ENCODE measurements at places on chromosomes 4 and X. TPM values are rescaled to one million over a fixed set of nuclear protein-coding genes. Genes with fewer than 3 reads are reported as not detected.

DNA sequence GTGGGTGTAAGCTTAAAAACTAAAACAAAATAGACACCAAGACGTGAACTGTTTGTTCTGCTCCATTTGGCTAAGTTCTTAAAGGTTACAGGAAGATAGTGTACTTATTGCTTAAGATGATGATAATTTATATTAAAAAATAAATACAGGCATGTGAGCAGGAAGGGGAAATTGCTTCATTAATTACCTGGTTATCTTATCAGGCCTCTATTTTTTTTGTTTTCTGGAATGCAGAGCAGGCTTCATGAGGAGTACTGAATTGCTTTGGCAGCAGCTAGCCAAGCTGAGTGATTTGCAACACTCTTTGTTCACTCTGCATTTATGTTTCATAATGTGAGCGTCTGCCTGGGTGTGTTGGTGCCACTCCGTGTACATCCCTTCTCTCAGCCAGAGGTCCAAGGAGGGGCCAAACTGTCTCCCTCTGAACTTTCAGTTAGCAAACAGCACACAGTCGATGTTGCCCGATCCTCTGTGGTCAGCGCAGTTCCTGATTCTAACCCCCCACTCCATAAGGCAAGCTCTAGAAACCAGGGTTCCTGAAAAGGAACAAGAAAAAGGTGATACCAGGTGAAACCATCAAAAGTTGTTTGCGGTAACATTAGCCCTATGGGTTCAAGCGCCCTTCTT lies 348.2 kb downstream of the SPRY1 start:
- DNase-seq: no peak

- DNase-seq: no peak
Measured at GRCh38 chr4:138174981-138175794, 67.0 kb downstream of the SLC7A11 start.

GRCh38 chrX:149453906-149454822 lies 50.9 kb downstream of the IDS start:
- no peak for DNase-seq

DNA sequence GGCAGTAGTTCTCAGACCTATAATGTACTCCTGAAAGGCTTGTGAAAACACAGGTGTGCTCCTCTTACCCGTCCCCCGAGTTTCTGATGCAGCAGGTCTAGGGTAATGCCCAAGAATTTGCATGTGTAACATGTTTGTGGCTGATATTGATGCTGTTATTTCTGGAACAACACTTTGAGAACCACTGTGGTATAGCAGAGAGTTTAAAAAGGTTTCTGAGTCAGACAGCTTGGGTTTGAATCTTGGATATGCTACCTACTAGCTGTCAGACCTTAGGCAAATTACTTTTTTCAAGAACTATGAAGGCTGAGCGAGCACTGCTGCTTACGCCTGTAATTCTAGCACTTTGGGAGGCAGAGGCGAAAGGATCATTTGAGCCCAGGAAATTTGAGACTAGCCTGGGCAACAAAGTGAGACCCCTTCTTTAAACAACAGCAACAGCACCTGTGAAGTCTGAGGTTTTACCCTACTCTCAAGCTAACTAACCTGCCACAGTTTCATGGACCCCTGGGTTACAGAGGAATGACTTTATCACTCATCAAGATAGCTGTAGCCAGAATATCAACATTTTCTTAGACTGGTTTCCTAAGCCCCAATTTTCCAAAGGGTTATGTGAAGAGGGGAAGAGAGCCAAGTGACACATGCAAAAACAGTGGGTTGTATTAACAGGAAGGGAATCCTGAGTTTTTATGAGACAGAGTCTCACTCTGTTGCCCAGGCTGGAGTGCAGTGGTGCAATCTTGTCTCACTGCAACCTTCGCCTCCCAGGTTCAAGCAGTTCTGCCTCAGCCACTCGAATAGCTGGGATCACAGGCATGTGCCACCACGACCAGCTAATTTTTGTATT lies 5.1 kb downstream of the AFF1 start:
- DNase-seq: no peak

GRCh38 chrX:13614154-13614553 lies 38.8 kb upstream of the TCEANC start:
- no peak for DNase-seq

DNA sequence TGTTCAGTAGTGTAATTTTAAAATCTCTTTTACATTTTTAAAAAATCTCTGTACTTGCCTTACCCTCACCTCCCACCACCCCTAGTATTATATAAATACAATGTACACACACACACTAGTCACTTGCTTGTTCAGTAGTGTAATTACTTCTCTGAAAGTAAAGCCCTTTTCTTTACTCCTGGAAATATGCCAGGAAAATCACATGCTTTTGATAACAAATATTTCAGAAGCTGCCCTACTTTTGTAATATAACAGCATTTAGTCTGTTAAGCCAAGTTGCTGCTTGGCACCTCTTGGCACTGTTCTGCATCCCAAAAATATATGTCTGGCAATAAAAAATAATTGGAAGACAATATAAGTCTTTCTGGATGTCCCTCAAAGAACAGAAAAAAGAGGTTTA lies 172.8 kb upstream of the APOOL start:
- no peak for DNase-seq

GRCh38 chrX:1140236-1140681 lies 72.2 kb downstream of the CRLF2 start:
- peak; percentile 20 for DNase-seq

DNA sequence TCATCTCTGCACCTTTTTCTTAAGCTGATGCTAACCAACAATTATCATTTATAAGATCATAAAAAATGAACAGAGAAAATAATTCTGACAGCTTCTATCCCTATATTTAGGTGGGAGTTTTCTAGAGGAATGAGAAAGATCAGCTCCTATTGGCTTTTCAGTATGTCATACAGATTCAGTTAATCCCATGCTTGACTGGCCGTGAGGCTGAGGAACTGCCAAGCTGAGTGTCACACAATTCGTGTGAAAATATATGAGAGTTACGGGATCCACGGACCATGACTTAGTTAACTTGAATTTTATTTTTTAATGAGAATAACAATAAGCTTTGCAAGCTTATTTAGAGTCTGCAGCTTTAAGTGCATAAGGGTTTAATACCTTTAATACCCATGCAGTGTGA lies 37.5 kb downstream of the PHEX start:
- no peak for DNase-seq

DNA sequence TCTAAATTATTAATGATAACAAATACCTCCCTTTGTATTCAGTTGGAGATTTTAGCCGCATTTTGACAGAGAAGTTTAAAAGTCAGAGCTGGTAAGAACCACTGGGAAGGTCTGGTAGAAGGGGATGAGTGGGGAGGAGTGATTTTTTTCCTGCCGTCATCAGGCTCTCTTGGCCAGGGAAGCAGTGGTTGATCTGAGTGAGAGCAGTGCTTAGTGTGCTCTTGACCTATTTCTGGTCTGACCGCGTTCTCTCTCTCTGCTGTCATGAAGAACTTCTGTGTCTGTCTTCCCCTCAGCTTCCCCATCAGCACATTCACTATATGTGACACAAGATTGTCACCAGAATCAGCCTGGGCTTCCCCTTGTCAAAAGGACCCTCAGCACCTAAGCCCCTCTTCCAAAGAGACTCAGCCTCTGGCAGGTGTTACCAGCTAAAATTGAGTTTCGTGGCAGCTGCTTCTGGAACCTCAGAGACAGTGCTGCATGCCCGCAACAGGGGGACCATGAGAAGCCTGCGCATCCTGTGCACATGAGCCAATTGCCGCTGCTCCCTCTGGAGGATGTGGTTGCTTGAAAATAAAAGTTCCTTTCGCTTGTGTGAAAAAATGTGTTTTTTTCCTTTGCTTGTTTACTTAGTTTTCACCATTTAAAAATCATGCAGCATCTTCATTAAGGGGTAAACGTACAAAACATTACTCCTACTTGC lies 268.9 kb downstream of the C4orf33 start:
- DNase-seq: no peak

GRCh38 chr4:95627709-95628108 lies 78.9 kb upstream of the UNC5C start:
- no peak for DNase-seq

DNA sequence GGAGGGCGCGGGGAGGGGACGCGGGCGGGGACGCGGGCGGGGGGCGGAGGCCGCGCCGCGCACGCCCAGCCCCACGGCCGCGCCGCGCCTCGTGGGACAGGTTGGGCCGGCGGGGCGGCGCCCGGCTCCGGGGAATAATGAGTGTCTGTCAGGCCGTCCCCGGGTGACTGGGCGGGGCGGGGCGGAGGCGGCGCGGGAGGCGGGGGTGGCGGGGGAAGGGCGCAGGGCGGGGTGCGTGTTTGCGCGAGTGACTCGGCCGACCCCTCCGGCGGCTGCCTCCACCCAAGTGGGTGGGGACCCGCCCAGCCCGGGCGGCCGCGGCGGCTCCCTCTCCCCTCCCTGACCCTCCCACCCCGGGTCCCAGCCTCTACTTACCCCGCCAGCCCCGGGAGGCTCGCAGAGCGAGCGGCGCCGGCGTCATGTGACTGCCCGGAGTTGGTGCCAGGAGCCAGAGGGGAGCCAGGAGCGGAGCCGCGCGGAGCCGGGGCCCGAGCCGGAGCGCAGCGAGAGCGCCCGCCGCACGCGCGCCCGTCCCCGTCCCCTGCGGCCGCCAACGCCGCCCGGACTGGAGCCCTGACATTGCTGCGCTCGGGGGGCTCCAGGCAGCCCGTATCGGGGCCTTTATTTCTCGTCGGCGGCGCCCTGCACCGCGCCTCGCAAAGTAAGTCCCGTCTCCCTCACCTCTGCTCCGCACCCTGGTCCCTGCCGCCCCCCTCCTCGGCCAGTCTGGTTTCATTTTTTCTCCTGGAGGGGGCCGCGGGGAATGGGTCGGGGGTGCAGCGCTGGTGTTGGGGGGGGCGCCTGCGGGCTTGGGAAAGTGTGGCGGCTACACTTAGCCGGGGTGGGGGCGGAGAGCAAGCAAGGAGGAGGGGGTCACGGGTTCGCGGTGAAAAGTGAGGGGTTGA lies at the start of gene KLF3:
KLF3 (plus strand) TSS at position 399 of the 905 bp plus-strand sequence. CDS start 16,427 bp downstream, outside the sequence.
- peak; percentile 98 for DNase-seq

- DNase-seq: no peak
Measured at GRCh38 chrX:118698516-118699170, 28.8 kb upstream of the IL13RA1 start.

GRCh38 chr4:7894677-7895181 lies 44.9 kb downstream of the AFAP1 start:
- no peak for DNase-seq

GRCh38 chr4:1030031-1030430 lies 18.6 kb downstream of the FGFRL1 start:
- DNase-seq: no peak

DNA sequence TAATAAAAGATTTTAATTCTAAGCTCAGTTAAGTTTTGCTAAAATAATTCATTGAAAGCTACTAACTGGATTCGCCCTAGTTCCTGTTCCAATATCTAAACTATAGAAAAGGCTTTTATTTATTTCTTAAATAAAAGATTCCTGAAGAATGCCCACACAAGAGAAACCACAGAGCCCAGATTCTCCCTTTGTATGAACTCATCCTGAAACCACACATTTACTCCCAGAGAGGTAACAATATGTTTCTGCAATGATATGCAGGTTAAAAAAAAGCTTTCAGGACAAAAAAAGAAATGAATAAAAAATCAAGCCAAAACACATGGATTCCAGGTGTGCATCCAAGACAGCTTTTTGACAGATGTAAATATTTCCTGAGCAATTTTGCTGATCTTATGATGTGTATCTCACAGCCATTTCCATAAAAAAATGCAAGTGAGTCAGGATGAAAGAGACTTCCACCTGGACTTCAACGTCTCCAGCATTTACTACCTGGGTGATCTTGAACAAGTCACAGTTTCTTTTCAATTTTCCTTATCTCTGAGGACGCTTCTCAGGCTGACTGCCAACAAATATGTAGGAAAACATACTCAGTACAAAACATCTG lies 234.4 kb upstream of the FAT1 start:
- no peak for DNase-seq

DNA sequence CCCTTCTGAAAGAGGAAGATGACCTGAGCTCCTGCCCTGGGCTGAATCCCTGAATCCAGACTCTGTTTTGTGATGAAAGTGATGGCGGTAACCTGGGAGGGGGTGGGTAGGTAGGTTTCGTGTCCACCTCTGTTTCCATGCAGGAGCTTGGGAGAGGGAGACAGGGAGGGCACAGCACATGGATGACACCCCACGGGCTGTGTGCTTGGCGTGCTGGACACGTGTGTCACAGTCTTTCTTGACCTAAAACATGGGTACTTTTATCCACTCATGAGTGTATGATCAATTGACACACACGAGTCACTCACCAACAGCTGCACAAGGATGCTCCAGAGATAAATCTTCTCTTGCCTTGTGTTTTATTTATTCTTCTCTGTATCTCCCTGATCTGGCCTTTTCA lies 111.5 kb downstream of the DHRSX start:
- no peak for DNase-seq

GRCh38 chr4:176959980-176960379 lies 167.3 kb upstream of the VEGFC start:
- DNase-seq: no peak

- no peak for DNase-seq
Measured at GRCh38 chr4:27154706-27155105, 294.1 kb downstream of the STIM2 start.

DNA sequence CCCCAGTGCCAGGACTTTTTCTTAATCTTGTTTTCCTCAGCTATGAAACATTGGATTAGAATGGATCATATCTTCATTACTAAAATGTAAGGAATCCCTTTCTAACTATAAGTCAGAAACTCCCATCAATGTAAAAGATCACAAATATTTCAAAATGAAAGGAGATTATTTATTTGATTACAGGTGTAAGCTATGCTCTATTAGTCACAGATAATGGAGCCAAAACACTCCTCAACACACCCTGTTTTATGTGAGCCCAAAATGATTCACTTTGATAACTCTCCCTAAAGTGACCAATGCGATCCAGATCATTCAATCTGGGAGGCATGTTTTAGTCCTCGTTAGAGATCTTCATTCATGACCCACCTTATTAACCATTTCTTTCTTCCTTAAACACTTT lies 566.7 kb upstream of the TENM3 start:
- no peak for DNase-seq

DNA sequence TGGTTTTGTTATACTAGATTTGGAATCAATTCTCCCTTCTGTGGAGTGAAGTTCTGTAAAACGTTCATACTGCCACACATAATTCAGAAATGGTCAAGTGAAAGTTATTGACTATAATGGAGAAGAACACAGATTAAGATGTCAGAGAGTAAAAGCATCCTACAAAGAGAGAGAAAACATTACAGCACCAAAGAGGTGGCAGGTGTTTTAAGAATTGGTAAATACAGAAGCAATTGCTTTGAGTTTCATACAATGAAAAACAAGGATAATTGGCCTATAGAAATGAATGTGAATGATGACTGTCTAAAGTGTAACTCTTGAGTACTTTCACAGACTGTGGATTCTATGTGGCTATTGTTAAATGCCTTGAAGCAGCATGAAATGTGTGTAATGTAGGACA lies 435.6 kb upstream of the SMIM31 start:
- no peak for DNase-seq

TLR10 gene
- 0.42 TPM for total RNA-seq

CT47B1 gene
- not detected for total RNA-seq

BTK gene
- 11.5 TPM for total RNA-seq

CSAG1 gene
- total RNA-seq: not detected

ZDHHC15 gene
- total RNA-seq: 0.77 TPM

ANKRD50 gene
- total RNA-seq: 11.7 TPM

NUP54 gene
- total RNA-seq: 33.9 TPM

XAGE1B gene
- total RNA-seq: not detected

UGT2B15 gene
- total RNA-seq: not detected

GIMD1 gene
- not detected for total RNA-seq

CHM gene
- 23.3 TPM for total RNA-seq

BCLAF3 gene
- 10.0 TPM for total RNA-seq
